Testis (tissue), 5 donors: ENCODE measurements at places on chromosomes 6 and 20. TPM values are rescaled to one million over a fixed set of nuclear protein-coding genes. Genes with fewer than 3 reads are reported as not detected.

The HUS1B gene
- polyA plus RNA-seq = 1.3 TPM

- H3K27ac ChIP-seq = peak overlapping the region; percentile 91
- H3K4me3 ChIP-seq = peak overlapping the region; percentile 62
Observed at GRCh38 chr20:18567739-18568091, 483 bp downstream of the SMIM26 start.

- H3K36me3 ChIP-seq = no peaks in the 10 kb centered on the region
- no peaks in the 10 kb centered on the region for H3K27me3 ChIP-seq
- no peak overlapping the region for H3K27ac ChIP-seq
- DNase-seq = no peak
- H3K4me1 ChIP-seq = peaks cover 3% of the 10 kb centered on the region
Observed at GRCh38 chr6:142821860-142822259, 123.1 kb downstream of the HIVEP2 start.

DNA sequence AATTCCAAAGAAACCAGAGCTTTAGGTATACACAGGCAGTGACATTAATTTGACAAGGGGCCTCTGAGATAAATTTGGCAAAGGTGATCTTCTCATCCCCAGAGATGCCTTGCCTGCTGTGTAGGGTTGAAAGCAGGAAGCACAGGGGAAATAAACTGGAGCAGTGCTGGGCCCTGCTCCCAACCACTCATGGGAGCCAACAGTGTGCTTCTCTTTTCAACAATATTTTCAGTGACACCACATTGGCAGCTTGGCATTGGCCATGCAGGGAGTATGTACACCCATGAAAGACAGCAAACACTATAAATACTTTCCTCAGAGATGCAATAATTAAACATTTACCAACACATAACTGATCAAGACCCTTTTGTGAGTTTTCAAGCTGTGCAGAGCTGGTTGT lies 90.7 kb upstream of the F13A1 start:
- no peak overlapping the region for H3K4me3 ChIP-seq
- H3K36me3 ChIP-seq = no peaks in the 10 kb centered on the region
- no peaks in the 10 kb centered on the region for H3K27me3 ChIP-seq
- no peaks in the 10 kb centered on the region for H3K4me1 ChIP-seq
- H3K27ac ChIP-seq = no peak overlapping the region
- no peak for DNase-seq
